HuH-7.5 (cell line): ENCODE measurements at places on chromosomes 6 and 20.

DNA sequence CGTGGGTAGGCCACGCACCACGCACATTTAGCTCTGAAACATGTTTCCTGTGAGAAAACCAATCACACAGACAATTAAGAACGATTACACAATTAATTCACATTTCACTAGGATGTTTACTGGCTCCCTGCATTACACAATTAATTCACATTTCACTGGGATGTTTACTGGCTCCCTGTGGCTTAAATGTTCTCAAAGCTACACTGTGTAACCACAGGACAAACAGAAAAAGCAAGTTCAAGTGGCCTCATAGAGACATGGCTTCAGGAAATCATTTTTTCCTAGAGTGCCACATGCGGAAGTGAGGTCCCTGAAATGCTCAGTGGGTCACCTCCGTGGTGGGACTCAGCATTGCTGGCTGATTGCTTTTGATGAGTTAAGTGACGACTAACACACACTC, 61.7 kb upstream of the XRN2 start:
- DNase-seq = no peak

DNA sequence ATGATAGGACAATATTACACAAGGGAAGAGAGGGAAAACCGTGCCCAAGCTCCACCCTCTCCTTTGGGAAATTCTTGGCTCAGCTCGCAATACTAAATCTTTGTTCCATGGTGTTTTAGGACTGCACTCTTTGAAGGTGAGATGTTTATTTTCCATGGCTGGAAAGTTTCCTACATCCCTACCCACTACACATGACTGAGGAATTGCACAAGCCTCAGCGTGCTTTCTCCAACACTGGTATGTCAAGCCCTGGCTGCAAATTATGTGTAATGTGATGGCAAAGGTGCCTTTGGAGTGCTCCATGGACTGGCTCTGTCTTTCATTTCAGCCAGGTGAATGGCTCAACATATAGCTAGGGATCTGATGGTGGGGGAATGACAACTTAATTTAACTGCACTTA, 134.3 kb downstream of the ISM1 start:
- DNase-seq = no peak

DNA sequence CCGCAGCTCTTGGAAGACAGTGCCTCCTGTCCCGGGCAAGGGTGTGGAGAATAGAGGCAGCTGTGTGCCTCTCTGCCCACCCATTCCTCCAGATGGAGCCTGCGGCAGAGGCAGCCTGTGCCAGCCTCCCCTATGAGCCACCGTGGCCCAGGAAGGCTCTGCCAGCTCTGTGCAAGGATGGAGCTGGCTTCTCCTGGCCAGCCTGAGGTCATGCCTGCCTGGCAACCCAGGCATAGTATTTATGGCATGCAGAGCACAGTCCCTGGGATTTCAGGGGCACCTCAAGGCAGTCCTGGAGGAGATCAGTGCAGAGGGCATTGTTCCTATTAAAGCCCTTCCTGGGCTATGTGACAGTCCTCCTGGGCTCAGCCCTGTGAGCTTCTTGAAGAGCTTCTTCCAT, 1.5 kb downstream of the EPB41L1 start:
- no peak for DNase-seq

DNA sequence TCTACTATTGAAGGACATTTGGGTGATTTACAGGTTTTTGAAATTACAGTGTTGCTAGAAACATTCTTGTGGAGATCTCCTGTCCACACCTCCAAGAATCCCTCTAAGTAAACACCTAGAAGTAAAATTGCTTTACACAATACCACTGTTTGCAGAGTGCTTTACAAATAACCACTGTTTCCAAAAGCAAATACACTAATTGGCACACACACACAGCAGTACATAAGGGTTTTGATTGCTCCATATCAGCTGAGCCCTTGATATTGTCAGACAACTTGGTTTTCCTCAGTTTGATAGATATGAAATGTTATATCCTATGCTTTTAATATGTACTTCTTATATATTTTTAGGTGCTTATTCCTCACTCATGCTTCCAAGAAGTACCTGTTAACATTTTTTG, 6.3 kb downstream of the HMGN4 start:
- no peak for DNase-seq

DNA sequence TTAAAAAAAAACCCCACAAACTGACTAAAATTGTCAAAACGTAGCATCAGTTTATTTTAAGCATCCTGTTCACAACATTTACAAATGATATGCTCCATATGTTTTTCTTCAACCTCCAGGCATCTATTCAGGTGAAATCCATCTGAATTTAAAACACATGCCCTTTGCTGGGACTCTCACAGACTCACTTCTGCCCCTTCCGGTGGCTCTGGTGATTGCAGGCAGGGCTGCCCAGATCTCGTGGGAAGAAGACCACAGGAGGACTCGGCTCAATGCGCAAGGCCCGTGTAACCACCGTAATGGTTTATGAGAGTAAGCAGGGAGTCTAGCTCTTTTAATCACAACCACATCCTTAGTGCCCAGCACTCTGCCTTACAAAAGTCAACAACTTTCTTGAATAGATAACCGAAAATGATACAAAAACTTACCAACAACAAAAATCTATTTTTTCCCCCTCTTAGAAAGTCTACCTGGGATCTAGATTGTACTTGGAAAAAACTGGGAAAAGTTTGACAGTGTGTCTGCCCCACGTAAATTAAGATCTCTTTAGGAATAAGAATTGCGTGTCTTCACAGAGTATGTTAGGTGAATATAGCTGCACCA, 139.1 kb downstream of the KIF16B start:
- DNase-seq = peak; percentile 38

- no peak for DNase-seq
These were observed 171.6 kb downstream of the THBS2 start for GRCh38 chr6:169082093-169082492.

GRCh38 chr6:107800564-107801164, 23.4 kb downstream of the SCML4 start:
- DNase-seq = peak; percentile 47

DNA sequence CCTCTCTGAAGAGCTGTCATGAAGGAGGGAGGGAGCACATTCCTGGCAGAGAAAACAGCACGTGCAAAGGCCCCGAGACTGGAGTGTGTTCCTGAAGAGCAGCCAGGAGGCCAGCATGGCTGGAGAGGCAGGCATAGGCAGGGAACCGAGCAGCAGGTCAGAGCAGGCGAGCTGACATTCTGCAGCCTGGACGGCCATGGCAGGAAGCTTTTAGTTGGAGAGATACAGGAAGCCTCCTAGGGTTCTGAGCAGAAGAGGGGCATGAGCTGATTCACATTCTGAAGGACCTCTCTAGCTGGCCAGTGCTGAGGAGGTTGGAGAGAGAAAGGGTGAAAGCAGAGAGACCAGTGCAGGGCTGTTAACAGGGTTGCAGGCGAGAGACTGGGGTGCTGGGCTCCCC, 29.7 kb downstream of the POFUT1 start:
- no peak for DNase-seq

DNA sequence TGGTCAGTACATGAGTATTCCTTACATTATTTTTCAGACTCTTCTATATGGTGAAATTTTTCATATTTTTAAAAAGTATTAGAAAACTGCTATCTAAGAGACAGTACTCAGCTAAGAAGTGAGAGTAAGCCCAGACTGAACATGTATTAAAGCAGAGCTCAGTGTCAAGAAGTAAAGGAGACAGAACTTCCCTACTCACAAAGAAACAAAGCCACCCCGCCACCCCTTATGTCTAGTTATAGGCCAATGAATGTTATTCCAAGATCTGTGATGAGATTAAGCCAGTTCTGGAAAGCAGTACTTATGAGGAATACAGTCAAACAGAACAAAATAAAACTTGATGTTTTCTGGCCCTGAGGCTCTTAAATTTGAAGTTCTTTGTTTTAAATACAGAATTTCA, 114.5 kb downstream of the RNGTT start:
- no peak for DNase-seq

DNA sequence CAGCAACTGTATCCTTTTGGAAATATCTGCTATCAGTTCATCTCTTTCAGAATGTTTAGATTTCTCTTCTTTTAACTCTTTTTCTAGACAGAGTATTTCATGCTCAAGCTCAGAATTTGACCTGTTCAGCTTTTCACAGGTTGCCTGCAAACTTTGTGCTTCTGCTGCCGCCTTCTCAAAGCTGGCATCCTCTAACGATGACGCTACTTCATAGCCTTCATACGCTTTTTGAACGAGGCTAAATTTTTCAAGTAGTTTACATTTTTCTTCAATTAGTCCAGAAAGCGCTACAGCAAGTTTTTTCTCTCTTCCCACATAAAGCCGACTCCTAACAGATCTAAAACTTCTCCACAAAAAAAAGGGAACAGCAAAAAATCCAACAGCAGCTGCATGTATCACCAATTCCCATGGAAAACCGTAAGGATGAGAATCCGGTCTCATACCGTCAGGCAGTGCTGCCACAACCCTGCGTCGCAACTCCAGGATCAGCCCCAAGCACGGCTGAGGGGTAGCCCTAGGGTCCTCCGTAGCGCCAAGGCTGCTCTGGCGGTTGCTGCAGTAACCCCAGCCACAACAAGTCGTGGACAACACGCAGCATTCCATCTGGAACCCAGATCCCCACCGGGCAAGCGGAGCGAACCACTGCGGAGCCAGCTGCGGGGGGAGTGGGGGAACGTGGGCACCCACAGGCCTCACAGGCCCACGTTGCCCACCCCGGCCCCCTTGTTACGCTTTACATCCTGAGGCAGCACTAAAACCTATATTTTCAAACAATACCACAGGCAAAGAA, 30.6 kb downstream of the DACT2 start:
- DNase-seq = no peak

DNA sequence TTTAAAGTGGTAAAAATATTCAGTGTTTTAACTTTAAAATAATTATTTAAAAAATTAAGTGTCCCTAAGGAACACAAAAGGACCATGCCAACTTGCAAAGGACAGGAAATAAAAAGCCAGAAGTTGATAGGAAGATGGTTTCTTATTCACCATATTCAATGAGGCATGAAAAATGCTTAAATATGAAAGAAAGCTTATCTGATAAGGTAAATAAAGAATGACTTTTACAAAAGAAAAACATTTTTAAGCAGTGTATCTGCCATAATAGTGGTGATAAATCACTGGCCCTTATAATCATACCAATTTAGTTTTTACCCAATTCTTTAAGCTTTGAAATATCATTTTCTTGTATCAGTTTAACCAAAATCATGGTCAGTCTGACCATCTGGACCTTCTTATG, 33.5 kb upstream of the POPDC3 start:
- no peak for DNase-seq

DNA sequence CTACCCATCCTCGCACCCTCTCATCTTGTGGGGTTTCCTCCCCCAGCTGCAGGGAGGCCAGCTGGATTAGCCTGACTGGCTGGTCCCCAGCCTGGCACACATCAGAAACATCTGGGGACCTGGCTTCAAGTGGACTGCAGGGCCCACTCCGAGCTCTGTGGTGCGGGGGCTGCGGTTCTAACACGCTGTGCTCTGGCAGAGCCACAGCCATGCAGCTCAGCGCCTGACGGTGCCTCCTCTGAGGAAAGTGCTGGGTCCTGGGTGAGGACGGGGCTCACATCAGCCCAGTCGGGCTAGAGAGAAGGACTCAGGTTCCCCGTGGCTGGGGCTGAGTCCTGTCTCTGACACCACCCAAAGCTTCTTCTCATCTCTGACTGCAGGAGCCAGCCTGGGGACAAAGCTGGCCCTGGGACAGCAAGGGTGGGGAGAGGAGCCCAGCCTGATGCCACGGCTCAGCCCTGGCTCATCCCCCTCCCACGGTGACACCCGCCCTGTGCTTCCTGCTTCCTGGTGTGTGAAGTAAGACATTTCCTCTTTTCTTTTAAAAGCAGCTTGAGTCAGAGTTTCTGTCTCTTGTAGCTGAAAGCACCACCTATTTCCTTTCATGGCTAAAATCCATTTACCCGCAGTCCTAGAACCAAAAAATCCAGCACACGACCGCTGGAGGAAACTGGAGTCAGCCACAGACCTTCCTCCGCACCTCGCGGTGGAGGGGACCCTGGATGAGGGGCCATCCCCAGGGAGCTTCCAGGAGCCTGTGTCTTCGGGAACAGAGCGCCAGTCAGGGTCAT, 127.4 kb upstream of the AFDN start:
- DNase-seq = no peak

- no peak for DNase-seq
These were observed 51.7 kb downstream of the FAM50B start for GRCh38 chr6:3900744-3901336.

DNA sequence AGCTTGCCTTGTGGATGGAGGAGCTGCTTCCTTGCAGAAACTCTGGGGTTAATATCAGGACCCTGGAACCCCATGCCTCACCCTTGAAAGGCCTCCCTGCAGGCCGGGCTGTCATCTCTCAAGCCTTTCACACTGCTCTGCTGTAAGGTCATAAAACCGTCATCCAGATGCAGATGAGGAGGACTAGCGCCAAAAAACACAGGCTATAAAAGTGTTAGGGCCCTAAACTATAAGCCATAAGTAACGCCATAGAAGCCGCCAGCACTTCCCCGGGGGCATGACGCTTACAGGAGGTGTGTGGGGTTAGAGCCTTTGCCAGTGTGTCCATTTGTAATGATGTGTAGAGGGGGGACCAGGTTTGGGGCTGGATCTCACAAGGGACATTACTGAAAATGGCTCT, 47.6 kb downstream of the CDH4 start:
- no peak for DNase-seq

DNA sequence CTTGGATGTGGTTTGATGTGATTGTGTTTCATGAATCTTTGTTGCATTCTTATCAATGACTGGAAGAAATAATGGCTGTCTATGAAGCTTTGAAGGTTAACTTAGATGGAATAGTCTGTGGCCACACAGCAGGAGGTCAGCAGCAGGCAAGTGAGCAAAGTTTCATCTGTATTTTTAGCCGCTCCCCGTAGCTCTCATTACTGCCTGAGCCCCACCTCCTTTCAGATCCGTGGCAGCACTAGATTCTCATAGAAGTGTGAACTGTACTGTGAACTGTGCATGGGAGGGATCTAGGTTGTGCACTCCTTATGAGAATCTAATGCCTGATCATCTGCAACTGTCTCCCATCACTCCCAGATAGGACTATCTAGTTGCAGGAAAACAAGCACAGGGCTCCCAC, 660.2 kb downstream of the EPHA7 start:
- no peak for DNase-seq

GRCh38 chr6:31419842-31420241, 16.4 kb downstream of the MICA start:
- no peak for DNase-seq

GRCh38 chr6:15464211-15464725, 198.6 kb downstream of the DTNBP1 start:
- DNase-seq = no peak

GRCh38 chr20:48926821-48927220, 5.3 kb downstream of the ARFGEF2 start:
- no peak for DNase-seq

DNA sequence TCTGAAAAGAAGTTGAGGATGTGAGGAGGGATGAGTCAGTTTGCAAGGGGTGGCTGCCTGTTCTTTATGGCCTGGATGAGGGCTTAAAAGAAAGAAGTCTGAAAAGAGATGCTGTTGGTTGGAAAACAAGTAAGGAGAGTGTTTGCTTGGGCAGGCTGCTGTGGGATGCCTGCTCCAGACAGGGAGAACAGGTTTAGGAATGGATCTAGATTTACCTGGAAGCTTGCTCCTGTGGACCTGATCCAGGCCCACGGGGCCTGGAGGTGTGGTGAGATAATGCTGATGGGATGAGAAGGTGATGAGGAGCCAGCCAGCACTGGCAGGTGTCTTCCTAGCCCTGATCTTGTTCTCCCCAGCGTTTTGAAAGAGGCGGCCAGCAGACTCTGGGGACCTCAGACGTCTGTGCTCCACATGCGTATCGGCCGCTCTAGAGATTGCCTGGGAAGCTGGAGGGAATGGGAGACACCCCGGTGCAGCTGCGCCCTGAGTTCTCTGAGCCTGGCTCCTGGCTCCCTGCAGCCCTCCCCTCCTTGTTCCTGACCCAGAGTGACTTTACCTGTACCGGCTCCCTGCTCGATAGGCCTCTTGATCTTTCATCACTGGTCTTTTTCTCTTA, 331.3 kb downstream of the ZFAND3 start:
- DNase-seq = no peak
